ENCODE measurements at places on chromosomes 6 and 20.

DNA sequence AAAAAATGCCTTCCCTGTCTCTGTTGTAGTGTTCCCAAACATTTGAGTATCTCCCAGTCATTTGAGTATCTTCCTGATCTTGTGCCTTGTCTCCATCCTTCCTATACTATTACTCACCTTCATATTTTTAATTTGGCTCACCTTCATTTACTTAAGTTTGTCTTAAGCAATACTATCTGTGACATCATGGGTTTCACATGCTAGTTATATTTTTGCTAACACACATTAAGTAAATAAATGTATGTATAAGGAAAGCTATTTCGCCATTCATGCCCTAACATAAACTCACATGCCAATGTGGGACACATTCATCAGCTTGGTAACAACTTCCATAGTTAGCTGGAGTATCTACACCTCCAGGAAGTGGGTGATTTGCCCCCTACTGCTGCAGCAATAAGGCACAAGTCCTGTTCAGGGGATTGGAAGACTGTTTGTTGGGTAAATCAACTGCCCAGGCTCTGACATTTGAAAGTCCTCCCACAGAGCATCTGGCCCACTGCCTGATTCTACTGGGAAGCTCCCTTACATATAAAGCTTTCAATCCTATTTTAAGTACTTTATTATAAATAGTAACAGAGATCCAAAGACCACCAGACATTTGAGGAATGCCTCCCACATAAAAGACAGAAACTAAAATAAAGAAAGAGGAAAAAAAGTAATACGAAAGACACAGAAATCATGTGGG is 132.3 kb downstream of the ISM1 start:
- DNase-seq: no peak

DNA sequence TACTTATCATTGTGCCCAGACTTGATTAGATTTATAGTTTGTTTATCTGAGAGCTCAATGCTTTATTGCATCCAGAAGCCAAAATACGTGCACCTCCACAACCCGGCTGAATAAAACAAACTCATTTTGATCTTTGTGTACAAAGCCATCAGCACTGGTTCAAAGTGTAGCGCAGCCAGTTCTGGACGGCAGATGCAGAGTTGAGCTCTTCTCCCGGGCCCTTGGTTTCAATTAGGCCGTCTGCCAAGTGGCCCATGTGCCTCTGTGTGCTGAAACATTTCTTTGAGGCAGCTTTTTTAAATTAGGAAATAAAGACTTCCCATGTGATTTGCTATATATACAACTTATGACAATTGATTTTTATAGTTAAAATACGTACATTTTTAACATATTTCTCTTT is 96.2 kb upstream of the RSPO3 start:
- DNase-seq: no peak

DNA sequence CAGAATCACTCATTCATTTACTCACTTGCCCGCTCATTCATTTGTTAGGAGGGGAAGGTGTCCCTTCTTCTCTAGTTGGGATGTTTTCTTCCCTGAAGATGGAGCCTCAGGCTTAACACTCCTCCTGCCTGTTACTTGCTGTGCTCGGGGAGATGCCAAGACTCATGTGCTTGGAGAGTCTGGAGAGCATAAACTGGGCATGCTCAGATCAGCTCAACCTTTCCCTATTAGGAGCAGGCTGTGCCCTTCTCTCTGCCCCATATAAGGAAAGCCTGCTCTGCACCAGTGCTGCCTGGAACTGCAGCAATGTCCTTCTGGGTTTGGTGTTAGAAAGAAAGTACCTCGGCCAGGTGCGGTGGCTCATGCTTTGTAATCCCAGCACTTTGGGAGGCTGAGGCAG is 18.0 kb upstream of the UBE2V1 start:
- DNase-seq: no peak

GRCh38 chr20:20624914-20625313 is 87.5 kb downstream of the RALGAPA2 start:
- DNase-seq: no peak
